IMR-90 (cell line): ENCODE measurements at places on chromosomes 1 and 21. TPM values are rescaled to one million over a fixed set of nuclear protein-coding genes. Genes with fewer than 3 reads are reported as not detected.
A peak's percentile ranks its signal among the peaks of the same experiment; 100 is the strongest.

DNA sequence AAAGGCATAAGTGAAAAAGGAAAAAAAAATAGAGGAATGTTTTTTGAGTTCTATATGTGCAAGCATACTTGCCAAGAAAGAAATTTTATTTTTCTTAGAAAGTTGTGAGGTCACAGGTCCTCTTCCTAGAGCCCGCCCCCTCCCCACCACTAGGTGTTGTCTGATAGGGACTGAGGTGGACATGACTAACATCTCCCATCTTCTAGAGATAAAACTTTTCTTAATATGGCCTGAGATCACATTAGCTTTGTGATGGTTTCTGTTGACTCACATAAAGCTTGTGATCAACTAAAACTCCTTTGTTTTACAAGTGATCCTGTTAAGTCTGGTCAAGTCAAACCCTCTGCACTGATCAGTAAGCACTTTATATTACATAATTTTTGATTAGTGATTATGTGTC is 33.4 kb upstream of the CITED4 start:
- no peak for DNase-seq

DNA sequence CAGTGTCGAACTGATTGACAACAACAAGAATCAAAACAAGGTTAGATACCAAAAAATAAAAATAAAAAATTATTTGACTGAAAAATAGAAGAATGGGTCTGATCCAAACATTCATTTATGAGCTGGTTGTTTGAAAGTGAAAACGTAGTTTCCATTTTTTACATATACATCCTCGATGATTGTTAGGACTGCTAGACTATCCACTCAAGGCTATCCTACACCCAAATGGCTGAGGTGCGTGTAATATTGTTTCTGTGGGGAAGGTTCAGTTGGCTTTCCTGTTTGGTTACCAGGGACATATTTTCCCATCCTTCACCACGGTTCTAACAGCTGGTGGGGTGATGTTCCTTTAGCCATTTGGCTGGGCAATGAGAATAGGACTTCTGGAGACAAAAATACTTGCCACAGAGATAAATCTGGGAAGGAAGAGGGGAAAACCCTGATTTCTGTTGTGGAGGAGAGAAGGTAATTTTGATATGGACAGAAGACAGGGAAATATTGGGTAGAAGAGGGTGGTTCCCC is 66.3 kb downstream of the MAP3K7CL start:
- DNase-seq: peak; percentile 28

DNA sequence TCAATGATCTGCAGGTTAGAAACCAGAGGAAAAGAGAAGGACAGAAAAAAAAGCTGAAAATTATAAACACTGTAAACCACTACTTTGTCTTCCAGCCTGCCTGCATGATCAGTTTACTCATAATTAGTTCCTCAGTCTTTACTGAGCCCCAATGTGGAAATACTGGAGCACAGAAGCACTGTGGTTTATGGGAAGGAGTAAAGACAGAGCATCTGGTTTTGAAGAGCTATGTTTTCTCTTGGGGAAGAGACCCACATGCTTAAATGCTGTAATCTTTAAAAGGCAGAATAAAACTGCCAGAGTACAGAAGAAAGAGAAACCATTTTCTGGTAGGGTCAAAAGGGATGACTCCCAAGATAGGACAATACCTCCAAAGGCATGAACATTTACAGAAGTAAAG is 159.0 kb upstream of the ZNHIT6 start:
- DNase-seq: no peak

- DNase-seq: no peak
Observed at GRCh38 chr1:84919461-84919970, 26.5 kb upstream of the LPAR3 start.

GRCh38 chr1:25461849-25462248 is 31.2 kb downstream of the MACO1 start:
- DNase-seq: no peak

DNA sequence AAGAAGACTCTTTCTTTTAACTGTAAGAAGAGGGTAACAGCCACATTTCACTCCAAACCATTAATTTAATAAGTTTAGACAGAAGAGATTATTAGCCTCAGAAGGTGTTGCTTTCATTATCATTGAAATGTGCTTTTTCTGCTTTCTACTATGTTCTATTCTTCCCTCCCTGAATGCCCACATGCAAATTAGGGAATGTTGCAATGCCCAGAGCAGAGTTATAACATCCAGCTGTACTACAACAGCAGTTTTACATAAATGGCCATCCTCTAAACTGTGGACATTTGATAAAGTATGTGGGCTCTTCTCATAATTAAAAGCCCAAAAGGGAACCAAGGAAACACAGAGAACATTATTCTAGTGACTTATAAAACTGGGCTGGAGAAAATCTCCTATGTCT is 82.2 kb upstream of the SOD1 start:
- DNase-seq: no peak

DNA sequence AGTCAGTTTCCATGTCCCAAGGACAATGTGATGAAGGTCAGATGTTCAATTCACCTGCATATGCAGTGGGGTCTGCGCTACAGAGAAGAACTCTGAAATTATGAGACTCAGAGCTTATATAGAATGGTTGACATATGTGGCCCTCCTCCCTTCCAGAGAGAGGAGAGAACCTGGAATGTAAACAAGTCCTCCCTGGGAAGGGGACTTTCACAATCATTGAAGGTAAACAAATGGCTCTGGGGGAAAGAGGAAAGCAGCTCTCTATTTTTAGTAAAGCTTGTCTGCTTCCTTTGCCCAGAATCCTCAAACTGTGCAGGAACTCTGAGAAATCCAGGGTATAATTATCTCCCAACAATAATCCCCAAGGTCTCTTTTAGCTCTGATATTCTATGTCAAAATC is 9.8 kb downstream of the OVGP1 start:
- peak; percentile 78 for DNase-seq

DNA sequence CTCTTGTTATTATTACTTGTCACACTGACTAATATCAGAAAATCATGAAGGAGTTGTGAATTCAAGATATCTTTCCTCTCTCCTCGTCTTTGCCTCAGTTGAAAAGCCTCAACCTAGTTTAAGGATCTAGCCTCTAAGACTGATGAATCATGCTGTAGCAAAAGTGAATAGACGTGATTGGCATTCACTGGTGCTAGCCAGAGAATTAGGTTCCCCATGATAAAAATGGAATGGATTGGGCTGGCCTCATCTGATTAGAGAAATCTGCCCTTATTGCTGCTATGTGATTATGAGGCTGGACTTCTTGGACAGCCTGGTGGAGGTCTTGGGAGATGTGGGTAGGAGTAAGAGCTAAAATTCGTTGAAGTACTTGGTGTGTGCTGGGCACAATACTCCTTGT is 208.2 kb downstream of the BACH1 start:
- DNase-seq: peak; percentile 28

DNA sequence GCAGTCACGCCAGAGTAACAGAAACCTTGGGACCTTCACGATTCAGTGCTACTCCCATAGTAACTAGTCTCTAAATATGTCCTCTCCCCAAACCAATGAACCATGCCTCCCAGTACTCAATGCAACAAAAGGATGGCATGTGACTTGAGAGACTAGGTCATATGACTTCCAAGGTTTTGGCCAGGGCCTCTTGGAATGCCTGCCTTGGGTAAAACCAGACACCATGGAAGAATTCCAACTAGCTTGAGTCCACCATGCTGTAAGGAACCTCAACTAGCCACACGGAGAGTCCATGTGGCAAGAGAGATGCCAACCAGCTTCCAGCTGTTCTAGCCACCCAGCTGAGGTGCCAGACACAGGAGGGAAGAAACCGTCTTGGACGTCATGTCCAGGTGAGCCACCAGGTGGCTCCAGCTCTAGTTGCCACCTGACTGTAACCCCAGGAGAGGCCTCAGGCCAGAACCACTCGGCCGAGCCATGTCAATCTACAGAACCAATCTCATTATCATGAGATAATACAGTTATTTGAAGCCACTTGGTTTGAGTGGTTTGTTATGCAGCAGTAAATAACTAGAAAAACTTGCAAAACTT is 115.0 kb downstream of the SYF2 start:
- no peak for DNase-seq

GRCh38 chr1:48784301-48784700 is 7.6 kb upstream of the BEND5 start:
- no peak for DNase-seq

- no peak for DNase-seq
Observed at GRCh38 chr1:205275133-205275532, 46.4 kb downstream of the NUAK2 start.

DNA sequence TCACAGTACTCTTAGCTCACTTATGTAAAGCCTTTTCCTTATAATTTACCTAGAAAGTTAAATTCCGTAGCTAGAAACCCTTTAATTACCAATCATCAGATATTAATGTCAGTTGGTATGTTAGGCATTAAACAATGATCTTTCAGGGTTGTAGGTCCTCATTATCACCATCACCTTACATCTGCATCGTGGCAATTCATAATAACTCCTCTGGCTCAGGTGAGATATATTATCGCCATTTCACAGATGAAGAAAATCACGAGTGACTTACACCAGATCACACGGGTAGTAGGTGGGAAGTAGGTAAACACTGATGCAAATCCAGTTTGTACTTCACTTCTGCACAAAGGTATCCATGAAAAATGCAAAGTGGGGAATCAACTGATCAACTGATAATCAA is 639 bp downstream of the NUP133 start:
- DNase-seq: no peak

DNA sequence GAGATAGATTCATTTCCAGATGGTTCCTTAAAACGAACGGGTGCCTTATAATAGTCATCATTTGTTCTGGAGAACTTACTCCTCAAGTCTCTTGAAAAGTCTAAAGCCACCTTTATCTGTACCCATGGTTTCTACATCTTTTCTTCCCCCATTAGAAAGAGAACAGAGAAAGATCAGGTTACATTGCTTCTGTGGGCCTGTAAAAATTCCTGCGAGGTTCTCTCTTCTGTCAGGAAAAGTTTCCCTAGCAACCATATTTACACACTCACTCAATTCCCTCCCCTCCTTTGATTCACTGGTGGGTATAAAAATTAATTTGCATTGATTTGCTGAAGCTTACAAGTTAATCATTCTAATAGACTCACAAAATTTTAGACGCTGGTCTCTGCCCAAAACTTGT is 6.7 kb downstream of the PHC2 start:
- DNase-seq: peak; percentile 57

The ADGRL2 gene
- 36.9 and 42.7 TPM in 2 replicates for total RNA-seq

The HCRTR1 gene
- total RNA-seq: not detected in 2 replicates

The DISC1 gene
- 6.1 and 7.0 TPM in 2 replicates for total RNA-seq

The AMY1A gene
- not detected in 2 replicates for total RNA-seq

The WNT3A gene
- not detected in 2 replicates for total RNA-seq

The GRIK1 gene
- not detected in 2 replicates for total RNA-seq

The DARS2 gene
- 18.8 and 22.8 TPM in 2 replicates for total RNA-seq
